8988T (cell line): ENCODE measurements at places on chromosomes 2 and 18.

- no peak for DNase-seq
These were observed 118.0 kb downstream of the PXDN start for GRCh38 chr2:1626271-1626681.

DNA sequence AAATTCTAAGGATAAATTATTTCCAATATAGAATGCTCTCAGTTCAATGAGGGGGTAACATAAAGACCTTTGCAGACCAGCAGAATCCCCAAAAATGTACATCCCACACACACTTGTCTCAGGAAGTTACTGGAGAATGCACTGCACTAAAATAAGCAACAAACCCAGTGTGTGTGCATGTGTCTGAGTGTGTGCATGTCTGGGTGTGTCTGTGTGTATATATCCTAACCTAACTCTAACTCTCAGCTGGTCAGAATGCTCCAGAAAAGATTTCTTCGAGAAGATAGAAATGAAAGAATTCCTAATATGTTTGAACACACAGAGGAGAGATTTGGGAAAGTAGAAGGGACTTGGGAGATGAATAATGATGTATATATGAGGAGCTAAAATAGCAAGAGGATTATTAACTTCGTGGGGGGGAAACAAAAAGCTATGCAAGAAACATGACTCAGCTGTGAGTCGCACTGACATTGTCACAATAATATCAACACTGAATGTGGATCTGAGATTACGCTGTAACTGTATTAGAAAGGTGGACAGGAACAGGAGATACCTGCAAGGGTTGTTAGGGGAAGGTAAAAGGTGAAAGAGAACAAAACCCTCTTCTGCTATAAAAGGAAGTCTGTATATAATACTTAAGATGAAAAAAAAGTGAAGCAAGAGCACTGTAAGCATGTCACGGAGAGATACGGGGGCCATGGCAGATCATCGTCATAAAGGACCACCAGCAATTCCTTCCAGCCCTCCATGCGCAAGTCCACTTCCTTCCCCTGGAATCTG lies 11.1 kb downstream of the COLEC12 start:
- DNase-seq, result no peak

DNA sequence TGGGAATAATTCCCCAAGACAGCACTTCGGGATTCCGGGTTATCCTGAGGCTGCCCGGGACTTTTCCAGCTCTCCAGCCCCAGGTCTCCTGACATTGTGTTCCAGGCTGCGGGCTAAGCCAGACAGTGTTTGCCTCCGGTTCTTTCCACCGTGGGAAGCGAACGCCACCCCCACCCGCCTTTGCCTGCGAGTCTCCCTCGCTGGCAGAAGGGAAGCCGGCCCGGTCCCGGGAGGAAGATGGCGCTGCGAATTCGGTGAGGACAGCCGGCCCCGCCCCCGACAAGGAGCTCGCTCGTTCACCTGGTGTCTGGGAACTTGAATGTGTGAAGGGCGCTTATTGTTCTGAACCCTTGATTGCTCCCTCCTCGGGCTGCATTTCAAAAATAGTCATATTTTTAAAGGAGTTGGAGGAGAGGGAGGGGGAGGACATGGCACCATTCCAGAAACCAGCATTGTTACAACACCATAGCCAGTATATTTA lies 2.9 kb downstream of the LRATD1 start:
- peak; percentile 78 for DNase-seq

- no peak for DNase-seq
These were observed 339.2 kb upstream of the SALL3 start for GRCh38 chr18:78640246-78640995.

DNA sequence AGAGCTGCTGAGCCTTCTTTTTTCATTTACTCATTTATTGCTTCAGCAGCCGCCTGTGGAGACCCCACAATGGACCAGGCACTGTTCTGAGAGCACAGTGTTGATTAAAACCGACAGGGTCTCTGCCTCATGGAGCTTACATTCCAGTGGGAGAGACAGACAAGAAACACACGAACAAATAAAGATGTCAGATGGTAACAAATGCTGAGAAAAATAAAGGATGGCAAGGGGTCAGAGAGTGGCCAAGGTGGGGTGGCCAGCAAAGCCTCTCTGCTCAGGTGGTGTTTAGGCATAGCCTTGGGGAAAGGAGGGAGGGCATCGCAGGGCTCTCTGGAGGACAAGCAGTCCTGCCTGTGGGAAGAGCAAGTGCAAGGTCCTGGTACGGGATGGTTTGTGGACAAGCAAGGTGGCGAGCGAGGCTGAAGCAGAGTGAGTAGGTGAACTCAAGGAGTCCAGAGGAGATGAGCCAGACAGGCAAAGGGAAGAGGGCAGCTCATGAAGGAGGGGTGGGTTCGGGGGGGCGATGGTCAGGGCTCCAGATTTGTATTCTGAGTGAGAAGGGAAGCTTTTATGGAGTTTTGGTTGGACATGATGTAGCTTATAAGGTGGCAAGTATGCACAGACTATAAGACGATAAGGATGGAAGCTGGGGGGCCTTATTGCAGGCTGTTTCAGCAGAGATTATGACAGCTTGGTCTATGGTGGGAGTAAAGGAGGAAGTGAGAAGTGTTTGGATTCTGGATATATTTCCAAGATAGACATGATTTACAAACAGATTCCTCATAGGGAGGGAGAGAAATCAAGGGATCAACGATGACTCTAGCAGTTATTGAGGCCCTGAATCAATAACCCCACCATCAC lies 8.8 kb upstream of the ITGB6 start:
- DNase-seq, result no peak

DNA sequence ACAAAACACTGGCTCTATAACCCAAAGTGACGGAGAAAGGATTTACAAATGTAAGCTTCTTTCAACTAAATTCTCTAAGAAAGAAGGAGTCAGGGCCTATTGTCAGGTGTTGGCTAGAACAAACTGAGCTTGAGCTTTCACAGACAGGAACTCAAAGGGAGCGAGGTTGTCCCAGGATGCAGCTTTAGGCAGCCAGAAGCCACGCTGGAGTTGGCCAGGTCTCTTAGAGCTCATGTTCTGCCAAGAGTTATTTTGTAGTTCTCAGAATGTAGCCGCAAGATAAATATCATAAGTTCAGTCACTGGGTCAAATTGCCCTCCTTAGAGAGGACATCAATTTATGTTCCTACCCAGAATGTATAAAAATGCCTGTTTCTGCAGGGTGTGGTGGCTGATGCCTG lies 54.1 kb upstream of the GREB1L start:
- no peak for DNase-seq

DNA sequence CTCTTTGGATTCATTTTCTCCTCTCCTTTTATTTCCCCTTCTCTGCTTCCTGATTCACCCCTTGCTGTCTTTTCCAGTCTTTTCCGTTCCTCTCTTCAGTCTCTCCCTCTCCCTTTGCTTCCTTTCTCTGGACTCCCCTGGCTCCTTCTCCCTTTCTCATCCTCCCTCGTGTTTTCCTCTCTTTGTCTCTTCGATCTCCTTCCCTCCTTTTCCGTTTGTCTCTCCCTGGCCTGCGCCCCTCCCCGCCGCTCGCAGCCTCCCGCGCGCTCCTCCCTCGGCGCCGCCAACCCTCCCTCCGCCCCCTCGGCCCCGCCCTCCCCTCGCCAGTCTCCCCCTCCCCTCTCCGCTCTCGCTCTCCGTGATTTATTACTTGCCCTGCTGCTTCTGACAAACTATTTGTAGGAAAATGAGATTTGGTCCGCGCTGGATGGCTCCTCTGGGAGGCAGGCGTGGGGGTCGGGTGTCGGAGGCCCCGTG lies 46.0 kb upstream of the PAX8 start:
- peak; percentile 80 for DNase-seq

DNA sequence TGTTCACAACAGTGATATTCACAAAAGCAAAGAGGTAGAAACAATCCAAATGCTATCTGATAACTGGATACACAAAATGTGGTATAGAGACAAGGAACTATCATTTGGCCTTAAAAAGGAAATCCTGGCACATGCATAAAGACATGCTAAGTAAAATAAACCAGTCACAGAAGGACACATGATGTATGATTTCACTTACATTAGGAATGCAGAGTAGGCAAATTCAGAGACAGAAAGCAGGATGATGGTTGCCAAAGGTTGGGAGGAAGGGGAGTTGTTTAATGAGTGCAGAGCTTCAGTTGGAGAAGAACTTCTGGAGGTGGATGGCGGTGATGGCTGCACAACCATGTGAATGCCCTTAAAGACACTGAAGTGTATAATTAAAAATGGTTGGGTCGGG lies 38.1 kb downstream of the ATP8B1 start:
- no peak for DNase-seq

DNA sequence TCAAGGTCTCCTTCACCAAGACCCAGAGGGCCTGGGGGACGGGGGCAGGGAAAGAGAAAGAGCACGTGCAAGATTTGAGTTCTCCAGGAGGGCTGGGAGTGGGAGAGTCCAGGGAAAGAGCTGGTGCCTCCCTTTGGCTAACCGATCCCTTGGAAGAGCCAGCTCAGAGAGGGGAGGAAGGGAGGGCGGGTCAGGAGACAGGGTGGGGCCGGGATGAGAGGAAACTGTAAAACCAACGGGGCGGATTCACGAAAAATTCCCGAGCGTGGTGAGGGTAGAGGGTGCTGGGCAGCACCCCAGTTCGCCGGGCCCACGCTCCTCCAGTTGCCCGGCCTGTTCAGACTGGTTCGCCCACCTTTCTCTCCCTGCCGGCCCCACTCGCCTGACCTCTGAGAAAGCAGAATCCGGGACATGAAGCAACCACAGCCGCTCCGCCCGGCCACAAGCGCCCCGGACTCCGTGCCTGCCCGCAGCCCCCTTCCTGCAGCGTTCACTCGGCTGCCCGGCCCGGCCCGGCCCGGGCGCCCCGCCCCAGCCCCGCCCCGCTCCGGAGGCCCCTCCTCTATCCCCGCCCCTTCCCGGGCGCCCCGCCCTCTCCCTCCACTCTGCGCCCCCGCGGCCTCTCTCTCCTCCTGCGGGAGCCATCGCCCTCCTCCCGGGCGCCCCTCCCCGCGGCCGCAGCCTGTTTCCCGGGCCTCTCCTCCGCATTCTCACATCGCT lies 230.9 kb upstream of the SMAD2 start:
- DNase-seq, result peak; percentile 75

GRCh38 chr2:112938904-112939303 lies 27.9 kb downstream of the IL37 start:
- DNase-seq, result no peak

- DNase-seq, result no peak
These were observed 49.7 kb upstream of the ZNF397 start for GRCh38 chr18:35190948-35191697.

DNA sequence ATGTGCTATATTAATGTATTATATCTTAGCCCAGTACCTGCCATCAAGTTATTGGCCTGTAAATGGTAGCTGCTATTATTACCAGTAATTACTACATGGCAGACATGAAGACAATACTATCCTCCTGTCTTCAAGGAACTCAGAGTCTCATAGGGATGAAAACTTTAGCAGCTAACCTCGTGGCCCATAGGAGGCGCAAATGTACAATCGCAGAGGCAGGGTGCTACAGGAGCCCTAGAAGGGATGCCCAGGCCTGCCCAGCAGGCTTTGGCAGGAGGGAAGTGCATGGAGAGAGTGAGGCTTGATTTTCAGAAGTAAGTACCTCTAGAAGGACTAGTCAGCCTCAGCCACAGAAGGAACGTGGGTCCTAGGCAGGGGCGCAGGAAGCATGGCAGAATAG lies 44.7 kb upstream of the KIDINS220 start:
- DNase-seq, result peak; percentile 17

- no peak for DNase-seq
These were observed at the start of gene ASIC4 for GRCh38 chr2:219514196-219514761. ASIC4 (plus strand) TSS chr2:219514482; CDS start chr2:219514725, 243 bp downstream.

DNA sequence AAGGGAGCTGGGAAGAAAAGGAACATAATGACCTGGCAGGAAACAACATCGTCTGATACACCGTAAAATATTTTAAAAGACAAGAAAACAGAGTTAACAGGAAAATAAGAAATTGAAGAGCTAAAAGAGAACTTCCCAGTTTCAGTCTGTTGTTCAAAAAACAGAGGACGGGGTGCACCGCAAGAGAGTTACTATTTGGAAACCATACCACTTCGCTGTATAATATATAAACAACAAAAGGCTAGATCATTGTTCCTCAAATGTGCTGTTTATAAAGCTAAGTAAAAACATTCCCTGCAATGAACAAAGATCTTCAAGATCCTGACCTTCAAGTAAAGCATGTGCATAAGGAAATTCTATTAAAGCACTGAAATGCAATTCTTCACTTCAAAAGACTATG lies 2.1 kb downstream of the PPP3R1 start:
- no peak for DNase-seq

- DNase-seq, result no peak
These were observed 50.1 kb downstream of the THOC1 start for GRCh38 chr18:217532-218336.

DNA sequence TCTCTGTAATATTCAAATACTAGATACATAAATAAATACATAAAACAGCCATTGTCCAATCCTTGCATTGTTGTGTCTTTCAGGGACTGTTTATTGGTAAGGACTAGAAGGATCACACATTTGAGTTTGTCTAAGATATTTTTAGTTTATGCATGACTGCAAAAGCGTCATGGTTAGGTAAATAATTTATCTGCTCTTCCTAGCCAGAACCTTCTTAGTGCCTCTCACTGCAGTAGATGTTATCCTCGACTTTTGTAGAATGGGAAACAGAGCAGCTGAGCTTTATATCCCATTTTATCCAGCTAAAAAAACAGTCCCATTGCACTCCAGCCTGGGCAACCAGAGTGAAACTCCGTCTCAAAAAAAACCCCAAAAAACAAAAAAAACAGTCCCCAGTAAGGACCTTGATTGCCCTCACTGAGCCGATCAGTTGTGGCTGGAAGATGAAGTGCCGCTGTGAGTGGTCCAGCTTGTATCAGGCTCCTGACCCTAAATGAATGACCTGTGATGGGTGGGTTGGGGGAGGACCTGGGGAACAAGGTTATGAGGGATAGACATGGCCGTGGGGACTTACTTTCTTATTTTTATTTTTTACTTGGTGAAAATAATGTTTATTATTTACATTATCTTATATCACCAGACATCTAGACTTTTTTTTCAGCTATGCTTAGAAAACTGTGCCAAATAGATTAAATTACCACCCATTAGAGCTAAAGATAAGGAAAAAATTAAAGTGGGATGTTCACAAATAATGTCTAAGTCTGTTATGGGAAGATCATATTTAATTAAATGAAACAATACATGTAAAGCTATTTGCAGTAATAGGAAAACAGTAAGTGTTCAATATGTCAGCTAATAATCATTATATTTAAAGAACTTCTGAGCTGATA lies 10.9 kb upstream of the ADAM23 start:
- no peak for DNase-seq

GRCh38 chr2:143581134-143581533 lies 451.9 kb downstream of the ARHGAP15 start:
- DNase-seq, result no peak

DNA sequence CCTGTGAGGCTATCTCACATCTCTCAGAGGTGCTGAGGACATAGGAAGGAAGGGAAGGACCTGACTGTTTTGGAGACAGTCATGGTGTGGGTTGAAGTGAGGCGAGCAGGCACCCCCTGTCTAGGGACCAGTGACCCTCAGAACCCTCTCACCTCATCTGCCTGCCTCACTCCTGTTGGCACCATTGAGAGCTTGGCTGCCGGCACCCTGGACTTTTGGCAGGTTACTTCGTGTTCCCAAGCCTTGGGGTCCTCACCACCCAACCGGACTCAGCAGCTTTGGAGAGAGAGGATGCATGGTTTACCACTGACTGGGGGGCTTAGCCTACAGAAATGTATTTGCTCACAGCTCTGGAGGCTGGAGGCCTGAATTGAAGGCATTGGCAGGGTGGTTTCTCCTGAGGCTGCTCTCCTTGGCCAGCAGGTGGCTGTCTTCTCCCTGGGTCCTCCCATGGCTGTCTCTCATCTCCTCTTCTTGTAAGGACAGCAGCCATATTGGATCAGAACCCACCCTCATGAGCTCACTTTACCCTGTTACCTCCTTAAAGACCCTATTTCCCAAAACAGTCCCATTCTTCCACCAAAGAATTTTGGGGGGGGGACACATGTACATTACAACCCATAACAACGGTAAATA lies 142.0 kb downstream of the TSN start:
- DNase-seq, result peak; percentile 72

- DNase-seq, result no peak
These were observed 1.7 kb downstream of the ACVR2A start for GRCh38 chr2:147846412-147847081.
